ENCODE measurements at places on chromosomes 1 and 21. TPM values are rescaled to one million over a fixed set of nuclear protein-coding genes. Genes with fewer than 3 reads are reported as not detected.

NBPF4 gene
- 0.06 TPM for polyA plus RNA-seq

GRCh38 chr1:246107516-246108277 is 399.4 kb downstream of the SMYD3 start:
- DNase-seq: no peak

ANGPTL3 gene
- 0.35 TPM for polyA plus RNA-seq

GRCh38 chr1:187276677-187277076 is 447.9 kb downstream of the PLA2G4A start:
- DNase-seq: no peak

TMEM52 gene
- polyA plus RNA-seq: 44.6 TPM
